ENCODE measurements at places on chromosomes 16 and 17.
A peak's percentile ranks its signal among the peaks of the same experiment; 100 is the strongest.

DNA sequence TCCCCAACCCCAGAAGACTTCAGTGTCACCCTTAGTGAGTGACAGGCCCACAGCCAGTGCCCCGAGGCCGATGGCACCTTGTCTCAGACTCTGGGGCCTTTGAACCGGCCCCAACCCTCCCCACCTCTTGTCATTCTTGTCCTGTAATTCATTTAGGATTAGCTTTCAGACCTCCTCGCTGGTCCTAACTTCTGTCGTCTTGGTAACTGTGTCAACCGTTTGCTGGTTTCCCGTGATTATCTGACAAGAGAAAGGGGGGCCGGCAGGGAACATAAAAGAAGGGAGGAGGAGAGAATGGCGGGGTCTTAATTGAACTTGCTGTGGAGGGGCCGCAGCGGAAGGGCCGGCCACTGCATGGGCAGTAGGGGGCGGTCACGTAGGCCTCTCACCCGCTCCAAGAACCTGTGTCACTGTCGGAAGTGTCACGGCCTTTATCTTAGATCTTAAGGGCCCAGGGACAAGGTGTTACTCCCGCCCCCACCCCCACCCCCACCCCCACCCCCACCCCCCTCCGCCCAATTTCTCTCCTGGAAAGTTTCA, 46.5 kb upstream of the GSE1 start:
- no peak overlapping the region for H3K4me3 ChIP-seq
- peaks cover 61% of the 10 kb centered on the region for H3K4me1 ChIP-seq
- no peaks in the 10 kb centered on the region for H3K27me3 ChIP-seq
- DNase-seq = no peak

- H3K36me3 ChIP-seq = peaks cover 30% of the 10 kb centered on the region
- no peak overlapping the region for H3K4me3 ChIP-seq
- H3K27me3 ChIP-seq = no peaks in the 10 kb centered on the region
These were observed 12.4 kb downstream of the NAT9 start for GRCh38 chr17:74763565-74764387.

GRCh38 chr17:21271454-21272183, 12.9 kb upstream of the MAP2K3 start:
- no peaks in the 10 kb centered on the region for H3K27me3 ChIP-seq
- H3K36me3 ChIP-seq = no peaks in the 10 kb centered on the region
- no peak for DNase-seq
- no peak overlapping the region for H3K4me3 ChIP-seq
- H3K4me1 ChIP-seq = peaks cover 33% of the 10 kb centered on the region

DNA sequence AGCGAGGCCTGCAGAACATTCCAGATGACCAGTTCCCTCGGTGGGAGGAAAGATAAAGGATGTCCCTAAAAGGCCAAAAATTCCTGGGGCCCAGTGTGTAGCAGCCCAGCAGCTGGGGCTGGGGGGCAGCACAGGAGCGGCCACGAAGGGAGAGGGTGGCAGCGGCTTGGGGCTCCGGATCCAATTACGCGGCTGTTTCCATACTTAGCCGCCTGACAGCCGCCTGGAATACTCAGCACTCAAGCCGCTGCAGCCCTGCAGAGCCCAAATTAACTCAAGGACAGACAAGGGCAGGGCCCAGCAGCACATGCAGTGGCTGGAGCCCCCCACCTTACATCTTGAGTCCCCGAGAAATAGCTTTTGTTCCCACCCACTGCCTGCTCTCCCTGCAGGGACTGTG, 1.3 kb downstream of the SRL start:
- H3K4me3 ChIP-seq = no peak overlapping the region
- no peaks in the 10 kb centered on the region for H3K36me3 ChIP-seq
- H3K4me1 ChIP-seq = no peaks in the 10 kb centered on the region
- no peak overlapping the region for H3K27ac ChIP-seq
- peaks cover 14% of the 10 kb centered on the region for H3K27me3 ChIP-seq

- H3K27me3 ChIP-seq = peaks cover 54% of the 10 kb centered on the region
- H3K36me3 ChIP-seq = no peaks in the 10 kb centered on the region
- no peak for DNase-seq
- H3K4me1 ChIP-seq = peaks cover 5% of the 10 kb centered on the region
- H3K27ac ChIP-seq = no peak overlapping the region
- H3K4me3 ChIP-seq = no peak overlapping the region
These were observed 400.2 kb downstream of the SEC14L1 start for GRCh38 chr17:77540975-77541374.

- peak overlapping the region; percentile 88 for H3K4me3 ChIP-seq
- no peak for DNase-seq
These were observed 1.5 kb downstream of the SPOP start for GRCh38 chr17:49676276-49676868.

DNA sequence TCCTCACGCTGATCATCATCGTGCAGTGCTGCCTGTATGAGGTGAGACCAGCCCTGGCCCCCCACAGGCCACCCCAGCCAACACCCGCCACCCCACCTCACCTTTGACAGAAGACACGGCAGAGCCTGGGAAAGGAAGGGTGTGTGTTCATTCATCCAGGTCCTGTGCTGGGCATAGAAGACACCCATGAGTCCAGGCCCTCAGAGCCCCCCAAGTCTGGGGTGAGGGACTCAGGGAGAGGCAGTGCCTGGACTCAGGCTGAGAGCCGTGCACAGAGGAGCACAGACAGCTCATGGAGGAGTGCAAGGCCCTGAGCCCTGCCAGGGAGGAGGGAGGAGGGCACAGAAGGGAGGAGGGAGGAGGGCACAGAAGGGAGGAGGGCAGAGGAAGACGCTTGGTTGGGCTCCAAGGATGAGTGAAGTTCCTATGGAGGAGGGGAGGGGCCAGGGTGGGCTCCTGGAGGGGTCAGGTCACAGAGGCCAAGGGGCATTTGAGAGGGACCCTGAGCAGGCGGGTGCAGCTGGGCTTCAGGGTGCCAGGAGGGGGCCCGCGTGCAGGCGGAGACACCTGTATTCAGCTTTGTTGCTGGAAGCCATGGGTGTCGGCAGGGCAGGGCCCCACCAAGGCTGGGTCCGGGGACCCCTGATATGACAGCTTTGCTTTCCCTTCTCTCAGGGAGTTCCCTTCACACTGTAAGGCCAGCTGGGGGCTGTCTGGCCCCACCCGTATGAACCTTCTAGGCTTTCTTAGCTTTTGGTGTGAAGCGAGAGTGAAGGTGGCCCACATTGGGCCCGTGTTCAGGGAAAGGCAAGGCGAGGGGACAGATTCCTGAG, 11.4 kb downstream of the TAX1BP3 start:
- H3K27ac ChIP-seq = no peak overlapping the region
- H3K36me3 ChIP-seq = no peaks in the 10 kb centered on the region
- no peaks in the 10 kb centered on the region for H3K27me3 ChIP-seq
- no peak overlapping the region for H3K4me3 ChIP-seq

DNA sequence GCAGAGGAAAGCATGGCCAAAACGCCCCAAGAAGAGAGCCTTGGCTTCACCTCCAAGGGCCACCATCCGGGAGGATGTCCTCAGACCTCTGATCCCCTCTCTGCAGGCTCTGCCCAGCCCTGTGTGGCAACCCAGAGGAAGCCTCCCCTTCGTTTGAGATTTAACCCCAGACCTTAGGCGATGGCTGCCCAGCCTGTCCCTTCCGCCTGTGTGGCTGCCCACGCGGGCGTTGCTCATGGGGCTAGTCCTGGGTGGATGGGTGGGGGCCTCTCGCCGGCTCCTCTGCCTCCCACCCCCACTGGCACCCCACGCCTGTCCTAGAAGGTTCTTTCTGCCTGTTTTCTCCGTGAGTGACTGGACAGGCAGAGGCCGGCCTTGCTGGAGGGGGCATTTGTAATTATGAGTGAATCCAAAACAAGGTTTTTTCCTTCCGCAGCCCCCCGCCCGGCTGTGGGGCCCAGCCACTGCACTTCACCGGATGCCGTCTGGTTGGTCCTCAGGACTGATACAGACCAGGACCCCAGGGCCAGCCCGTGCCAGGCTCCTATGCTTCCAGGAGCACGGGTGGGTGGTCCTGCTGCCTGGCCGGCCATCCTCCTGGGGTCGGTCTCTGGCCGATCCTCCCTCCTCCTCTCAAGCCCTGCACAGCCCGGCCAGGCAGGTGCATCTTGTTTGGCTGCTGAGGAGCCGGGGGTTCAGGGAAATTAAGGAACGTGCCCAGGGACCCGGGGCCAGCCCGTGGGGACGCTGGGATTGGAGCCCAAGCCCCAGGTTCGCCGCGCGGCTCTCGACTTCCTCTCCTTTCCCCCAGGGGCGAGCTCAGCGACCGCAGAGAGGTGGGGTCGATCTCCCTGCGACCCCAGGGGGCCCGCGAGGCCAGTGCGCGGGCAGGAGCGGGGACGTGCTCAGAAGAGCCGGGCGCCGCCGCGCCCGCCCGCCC, at the start of gene TMEM235:
TMEM235 (plus strand) TSS at position 636 of the 940 bp plus-strand sequence. CDS start 393 bp downstream, outside the sequence.
- H3K4me3 ChIP-seq = no peak within 1 kb of the TSS
- H3K27me3 ChIP-seq = peaks cover 33% of the 10 kb centered on the region
- H3K36me3 ChIP-seq = no peaks in the 10 kb centered on the region
- H3K27ac ChIP-seq = no peak within 1 kb of the TSS
- peaks cover 8% of the 10 kb centered on the region for H3K4me1 ChIP-seq

- no peak overlapping the region for H3K27ac ChIP-seq
- DNase-seq = no peak
- H3K27me3 ChIP-seq = peaks cover 38% of the 10 kb centered on the region
- no peaks in the 10 kb centered on the region for H3K36me3 ChIP-seq
These were observed 6.5 kb upstream of the CCL2 start for GRCh38 chr17:34248511-34249024.

DNA sequence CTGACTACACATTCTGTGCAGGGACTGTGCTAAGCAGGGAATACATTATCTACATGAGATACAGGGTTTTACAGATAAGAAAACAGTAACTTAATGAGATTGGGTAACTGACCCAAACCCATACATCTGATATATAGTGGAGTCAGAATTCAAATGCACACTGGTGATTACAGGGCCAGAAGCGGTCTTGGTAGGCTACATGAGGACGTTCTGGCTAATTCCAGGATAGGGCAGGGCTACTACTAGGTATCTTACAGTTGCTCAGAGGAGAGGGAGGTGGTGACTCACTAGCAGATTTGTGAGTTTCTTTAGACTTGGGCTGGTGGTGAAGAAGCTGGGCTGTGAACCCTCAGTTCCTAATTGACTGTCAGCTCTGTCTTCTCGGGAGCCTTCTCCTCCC, 21.4 kb downstream of the TRIM16 start:
- H3K27ac ChIP-seq = no peak overlapping the region
- peaks cover 9% of the 10 kb centered on the region for H3K36me3 ChIP-seq
- H3K4me1 ChIP-seq = peaks cover 2% of the 10 kb centered on the region
- no peaks in the 10 kb centered on the region for H3K27me3 ChIP-seq
- DNase-seq = no peak
- no peak overlapping the region for H3K4me3 ChIP-seq

DNA sequence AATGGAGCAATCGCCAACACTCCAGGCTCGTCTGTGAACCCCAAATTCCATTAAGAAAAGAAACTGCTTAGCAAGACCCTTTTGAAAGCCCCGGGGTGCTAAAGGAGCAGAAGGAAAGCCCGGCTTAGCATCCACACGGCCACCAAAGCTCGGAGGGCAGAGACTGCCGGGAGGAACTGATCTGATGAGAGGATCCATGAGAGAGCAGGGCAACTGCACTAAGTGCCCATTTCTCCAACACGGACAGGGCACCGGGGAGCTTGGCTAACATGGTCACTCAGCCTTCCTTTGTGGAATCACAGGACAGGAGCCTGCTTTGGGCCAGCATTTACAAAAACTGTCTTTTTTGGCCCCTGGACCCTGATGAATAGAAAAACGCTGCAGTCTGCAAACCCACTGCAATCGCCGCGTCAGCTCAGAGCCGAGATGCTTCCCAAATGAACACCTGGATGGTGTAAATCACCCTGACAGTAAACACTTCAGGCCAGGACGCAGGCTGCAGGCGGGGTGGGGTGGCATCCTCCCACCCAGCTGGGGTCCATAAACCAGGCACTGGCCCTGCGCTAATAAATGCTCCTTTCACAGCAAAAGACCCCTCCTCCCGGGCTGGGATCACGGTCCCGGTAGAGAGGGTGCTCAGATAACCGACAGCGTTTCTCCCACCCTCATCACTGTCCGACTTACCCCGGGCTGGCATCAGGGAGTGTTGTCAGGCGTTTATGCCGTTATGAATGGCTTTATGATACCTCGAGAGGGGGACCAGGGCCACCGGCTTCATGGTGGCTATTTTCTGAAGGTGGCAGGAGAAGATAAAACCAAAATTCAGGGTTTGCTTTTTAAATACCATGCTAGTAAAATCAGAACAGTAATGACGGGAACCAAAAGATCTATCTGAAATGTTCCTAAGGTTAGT, 299.5 kb downstream of the IRF8 start:
- H3K27ac ChIP-seq = no peak overlapping the region
- H3K27me3 ChIP-seq = peaks cover 74% of the 10 kb centered on the region
- H3K4me1 ChIP-seq = no peaks in the 10 kb centered on the region
- no peak for DNase-seq

Data from activated CD8-positive, alpha-beta memory T cell treated with anti-CD3 and anti-CD28 coated beads, Interleukin-2, amount 10 ng/mL, durations not matched to agents 7 days and 5 days (primary cell).